ENCODE measurements at places on chromosomes 3 and 15.

GRCh38 chr15:90103701-90104329 is 1.5 kb upstream of the IDH2 start:
- DNase-seq: no peak

DNA sequence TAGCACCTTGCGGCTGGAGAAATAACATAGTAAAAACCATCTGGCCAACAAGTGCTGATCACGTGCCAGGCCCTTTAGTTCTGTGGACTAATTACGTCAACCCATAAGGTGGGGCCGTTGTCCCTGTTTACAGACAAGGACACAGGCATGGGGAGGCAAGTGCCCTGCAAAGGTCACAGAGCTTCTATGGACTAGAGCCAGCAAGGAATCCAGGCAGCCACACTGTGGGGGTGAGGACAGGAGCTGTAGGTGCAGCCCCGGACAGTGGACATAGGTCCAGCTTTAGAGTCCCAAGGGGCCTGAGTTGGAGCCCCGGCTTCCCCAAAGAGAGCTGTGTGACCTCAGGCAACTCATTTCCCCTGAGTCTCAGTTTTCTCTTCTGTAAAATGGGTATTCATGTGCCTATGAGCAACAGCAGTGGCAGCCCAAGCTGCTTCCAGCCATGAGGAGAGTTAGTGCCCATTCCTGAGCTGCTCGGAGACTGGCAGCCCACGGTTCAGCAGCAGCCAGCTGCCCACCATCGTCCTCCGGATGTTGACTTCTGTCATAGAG is 13.9 kb downstream of the CHST13 start:
- DNase-seq: no peak

- no peak for DNase-seq
These were observed 27.7 kb downstream of the GRM2 start for GRCh38 chr3:51734572-51734907.

DNA sequence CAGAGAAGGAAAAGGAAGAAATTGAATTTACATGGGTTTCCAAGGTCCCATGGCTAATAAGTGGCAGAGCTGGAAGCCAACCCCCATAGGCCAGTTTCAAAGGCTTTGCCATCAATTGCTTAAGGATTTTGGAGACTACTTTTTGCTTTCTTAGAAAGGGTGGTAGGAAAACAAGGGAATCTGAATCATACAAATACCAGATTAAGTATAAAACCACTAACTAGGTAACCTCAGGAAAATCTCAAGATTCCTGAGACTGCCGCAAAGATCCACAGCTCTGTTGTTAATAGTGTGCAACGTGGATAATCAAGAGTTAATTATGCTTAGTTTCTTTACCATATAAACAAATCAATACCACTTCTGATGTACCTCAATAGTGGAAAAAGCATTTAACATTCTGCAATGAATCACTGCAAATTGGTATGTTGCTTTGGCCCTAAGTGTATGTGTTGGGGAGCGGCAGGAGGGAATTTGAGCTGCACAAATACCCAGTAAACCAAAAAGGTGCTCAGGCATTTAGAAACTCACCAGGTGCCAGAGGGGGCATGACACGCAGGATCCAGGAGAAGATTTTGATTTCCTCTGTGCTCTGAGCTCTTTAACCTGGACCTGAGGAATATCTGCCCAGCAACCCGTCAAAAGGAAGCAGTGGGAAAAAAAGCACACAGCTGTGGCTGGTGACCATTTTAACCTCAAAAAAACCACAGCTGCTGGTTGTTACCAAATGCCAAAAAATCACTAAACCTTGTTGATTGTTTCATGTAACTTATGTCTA is 22.0 kb downstream of the AADAC start:
- no peak for DNase-seq

DNA sequence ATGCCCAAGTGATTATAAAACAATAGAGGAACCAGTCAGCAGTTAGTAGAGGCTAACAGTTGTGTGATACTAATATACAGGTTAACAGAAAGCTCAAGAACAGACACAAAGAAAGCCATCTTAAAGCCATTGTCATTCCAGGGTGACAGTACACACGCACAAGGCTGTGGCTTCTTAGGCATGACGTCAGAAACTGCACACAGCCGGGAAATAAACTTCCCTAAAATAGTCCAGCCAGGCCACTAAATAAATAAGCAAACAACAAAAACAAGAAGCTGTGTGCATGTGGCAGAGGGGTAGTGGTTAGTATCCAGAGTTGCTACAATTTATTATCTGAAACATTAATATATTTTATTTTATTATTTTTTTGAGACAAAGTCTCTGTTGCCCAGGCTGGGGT is 49.8 kb downstream of the PPCDC start:
- peak; percentile 58 for DNase-seq

- no peak for DNase-seq
These were observed 100.9 kb downstream of the PGPEP1L start for GRCh38 chr15:98906712-98907083.

DNA sequence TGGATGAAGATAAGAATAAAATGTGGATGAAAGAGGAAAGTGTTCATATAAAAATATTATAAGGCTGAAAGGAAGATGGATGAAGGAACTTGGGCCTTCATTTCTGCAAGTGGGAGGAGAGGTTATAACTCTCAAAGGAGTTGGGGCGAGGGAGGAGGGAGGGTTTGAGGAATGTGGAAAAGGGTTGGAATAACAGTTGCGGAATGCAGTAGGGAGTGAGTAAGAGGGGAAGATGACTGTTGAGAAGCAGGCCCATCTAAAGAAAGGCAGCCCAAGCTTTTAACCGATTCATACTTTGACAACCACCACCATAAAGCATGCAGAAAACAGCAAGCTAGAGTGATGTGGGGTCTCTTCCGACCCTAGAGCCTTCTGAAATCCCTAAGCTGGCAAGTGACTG is 8.3 kb upstream of the TM4SF4 start:
- DNase-seq: no peak

DNA sequence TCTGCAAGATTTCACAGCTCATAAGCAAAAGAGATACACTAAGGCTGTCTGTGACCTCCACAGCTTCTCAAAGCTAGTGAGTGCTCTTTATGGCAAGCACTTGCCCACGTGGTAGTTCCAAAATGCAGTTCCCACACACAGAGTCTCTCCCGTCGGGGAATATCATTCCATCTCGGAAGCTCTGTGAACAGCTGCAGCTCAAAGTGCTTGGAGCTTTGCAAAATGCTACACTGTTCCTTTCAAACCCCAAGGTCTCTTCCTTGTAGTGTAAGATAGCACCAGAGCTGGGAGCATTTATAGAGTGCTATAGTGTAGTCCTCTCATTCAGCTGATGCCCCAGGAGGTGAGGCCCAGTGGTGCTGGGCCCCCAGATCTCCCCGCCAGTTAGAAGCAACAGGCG is 36.1 kb downstream of the ST6GAL1 start:
- no peak for DNase-seq

DNA sequence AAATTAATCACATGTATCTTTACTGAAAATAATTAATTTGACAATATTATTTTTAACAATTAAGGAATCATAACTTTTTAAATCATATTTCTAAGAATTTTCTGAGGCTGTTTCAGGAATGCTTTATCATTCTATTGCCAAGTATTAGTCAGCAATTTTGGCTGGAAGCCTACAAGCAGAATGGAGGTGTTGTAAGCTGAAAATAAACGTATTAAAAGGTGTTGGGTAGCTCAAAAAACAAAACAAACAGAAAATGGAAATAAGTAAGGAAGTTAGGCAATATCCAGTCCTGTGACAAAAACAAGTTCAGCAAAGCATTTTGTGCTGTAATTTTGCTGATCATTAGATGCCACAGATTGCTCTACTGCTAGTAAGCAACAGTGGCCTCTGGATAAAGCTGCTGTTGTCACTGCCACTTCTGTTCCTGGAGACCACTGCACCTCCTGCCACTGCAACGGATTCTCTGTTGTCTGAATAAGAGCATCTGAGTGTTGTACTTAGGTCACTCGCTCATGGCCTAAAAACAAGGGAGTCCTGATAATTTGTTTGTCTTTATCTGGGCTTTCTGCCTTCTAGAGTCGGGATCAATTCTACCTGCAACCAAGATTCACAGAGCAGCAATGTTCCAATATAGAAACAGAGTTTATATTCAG is 63.5 kb upstream of the SLITRK3 start:
- no peak for DNase-seq

Data from B cell (primary cell).